ENCODE measurements at places on chromosomes 1 and 21. TPM values are rescaled to one million over a fixed set of nuclear protein-coding genes. Genes with fewer than 3 reads are reported as not detected.

- no peaks in the 10 kb centered on the region for H3K27me3 ChIP-seq
- H3K4me1 ChIP-seq = peaks cover 20% of the 10 kb centered on the region
- DNase-seq = peak; percentile 70
- no peak overlapping the region for H3K27ac ChIP-seq
- H3K4me3 ChIP-seq = no peak overlapping the region
Measured at GRCh38 chr1:42756956-42757891, 9.6 kb downstream of the P3H1 start.

The KCNJ10 gene
- total RNA-seq = 4.4 TPM

DNA sequence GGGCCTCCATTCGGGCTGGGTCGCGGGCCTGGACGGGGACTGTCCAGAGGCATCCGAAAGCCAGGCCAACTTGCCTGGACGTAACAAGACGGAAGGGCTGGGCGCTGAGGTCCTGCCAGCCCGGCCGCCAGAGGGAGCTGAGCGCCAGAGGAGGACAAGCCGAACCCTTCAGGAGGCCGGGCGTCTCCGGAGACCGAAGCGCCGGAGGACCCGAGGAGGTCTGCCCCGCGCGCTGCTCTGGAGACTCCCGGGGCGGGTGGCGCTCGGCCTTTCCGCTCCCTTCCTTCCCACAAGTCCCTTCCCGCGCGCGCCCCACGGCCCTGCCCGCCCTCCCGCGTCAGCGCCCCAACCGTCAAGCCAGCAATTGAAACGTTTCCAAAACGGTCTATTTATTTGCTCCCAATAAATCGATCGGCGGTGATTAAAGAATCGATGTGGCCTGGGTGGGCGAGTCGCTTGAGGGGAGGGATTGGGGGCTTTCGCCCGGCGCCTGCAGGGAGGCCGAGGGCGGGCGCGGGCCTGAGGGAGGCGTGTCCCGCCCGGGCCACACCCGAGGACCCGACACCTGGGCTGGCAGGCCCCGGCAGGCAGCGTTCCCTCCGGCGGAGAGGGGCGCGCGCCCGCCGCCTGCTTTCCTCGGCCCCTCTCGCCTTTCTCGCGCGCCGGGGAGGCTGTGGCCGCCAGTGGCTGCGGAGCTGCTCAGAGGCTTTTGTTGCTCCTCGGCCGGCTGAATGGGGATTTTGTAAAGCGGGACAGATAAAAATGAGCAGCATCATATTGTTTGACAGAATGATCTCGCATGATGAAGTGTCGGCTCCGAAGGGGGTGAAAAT lies 5.2 kb upstream of the FOXD3 start:
- H3K36me3 ChIP-seq = no peaks in the 10 kb centered on the region
- peak overlapping the region; percentile 64 for H3K4me3 ChIP-seq
- H3K27me3 ChIP-seq = peaks cover 9% of the 10 kb centered on the region
- peak; percentile 41 for DNase-seq
- H3K4me1 ChIP-seq = peaks cover 8% of the 10 kb centered on the region

GRCh38 chr1:109697066-109697465 lies 9.4 kb downstream of the GSTM1 start:
- no peak overlapping the region for H3K27ac ChIP-seq
- H3K4me1 ChIP-seq = no peaks in the 10 kb centered on the region
- H3K27me3 ChIP-seq = no peaks in the 10 kb centered on the region
- no peak overlapping the region for H3K4me3 ChIP-seq

DNA sequence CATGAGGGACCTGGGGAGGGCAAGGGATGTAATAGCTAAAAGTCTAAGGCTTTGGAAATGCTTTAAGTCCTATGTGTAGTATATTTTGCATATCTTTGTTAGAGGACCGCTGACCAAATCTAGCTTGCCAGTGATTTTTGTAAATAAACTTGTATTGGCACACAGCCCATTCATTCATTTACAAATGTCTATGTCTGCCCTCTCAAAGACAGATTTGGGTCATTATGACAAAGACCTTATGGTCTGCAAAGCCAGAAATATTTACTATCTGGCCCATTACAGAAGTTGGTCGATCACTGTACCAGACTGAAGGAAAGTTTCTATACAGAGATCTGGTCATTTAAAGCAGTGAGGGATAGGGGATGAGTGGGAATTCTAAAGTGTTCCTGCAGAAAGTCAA lies 120.1 kb upstream of the RAVER2 start:
- H3K27me3 ChIP-seq = no peaks in the 10 kb centered on the region
- no peak for DNase-seq
- H3K27ac ChIP-seq = no peak overlapping the region
- H3K4me1 ChIP-seq = no peaks in the 10 kb centered on the region
- no peak overlapping the region for H3K4me3 ChIP-seq

DNA sequence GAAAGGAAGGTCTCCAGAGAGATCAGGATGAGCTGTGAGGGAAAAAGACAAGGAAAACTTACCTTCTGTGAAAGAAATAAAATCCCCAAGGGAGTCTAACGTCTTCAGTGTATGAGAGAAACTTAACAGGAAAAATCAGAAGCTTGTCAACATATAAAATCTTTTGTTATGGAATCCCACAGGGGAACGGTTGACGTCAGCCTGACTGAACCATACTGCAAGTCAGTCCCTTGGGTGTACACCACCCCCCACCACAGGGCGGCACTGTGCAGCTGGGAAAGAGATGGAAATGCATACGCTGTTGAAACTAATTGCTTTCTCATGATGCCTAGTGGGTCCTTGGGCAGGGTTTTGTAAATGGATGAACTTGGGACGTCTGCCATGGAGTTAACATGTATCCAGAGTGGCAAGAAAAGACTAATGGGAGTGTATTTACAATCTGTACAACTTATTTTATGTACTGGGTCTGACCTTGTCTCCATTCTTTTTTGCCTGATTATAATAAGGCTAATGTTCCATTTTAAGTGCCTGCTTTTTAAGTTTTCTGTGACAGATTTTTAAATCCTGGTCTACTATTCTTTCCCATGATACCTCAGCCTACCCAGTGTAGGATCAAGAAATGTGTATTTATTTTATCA lies 22.7 kb downstream of the UTP25 start:
- H3K27ac ChIP-seq = no peak overlapping the region
- H3K27me3 ChIP-seq = no peaks in the 10 kb centered on the region

DNA sequence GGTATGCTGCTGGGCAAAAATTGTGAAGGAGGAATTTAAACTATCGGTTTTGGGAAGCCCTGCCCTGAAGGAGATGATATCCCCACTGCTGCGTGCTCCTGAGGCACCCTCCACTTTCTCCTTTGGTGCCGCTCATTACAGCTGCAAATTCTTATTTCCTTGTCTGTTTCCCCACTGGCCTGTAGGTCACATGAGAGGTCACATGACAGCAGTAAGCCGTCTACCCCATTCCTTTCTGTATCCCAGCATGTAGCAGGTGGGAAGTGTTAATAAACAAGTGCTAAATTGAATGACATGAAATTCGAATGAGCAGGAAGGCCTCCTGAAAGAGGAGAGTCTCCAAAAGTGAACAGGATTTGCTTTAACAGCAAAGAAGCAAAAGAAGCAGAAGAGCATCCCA lies 58.7 kb downstream of the GRIK3 start:
- no peak for DNase-seq
- H3K4me1 ChIP-seq = no peaks in the 10 kb centered on the region
- no peaks in the 10 kb centered on the region for H3K36me3 ChIP-seq
- H3K27ac ChIP-seq = no peak overlapping the region
- no peak overlapping the region for H3K4me3 ChIP-seq
- no peaks in the 10 kb centered on the region for H3K27me3 ChIP-seq
